Spinal cord (tissue), 10 donors: ENCODE measurements at places on chromosomes 11 and 22.

DNA sequence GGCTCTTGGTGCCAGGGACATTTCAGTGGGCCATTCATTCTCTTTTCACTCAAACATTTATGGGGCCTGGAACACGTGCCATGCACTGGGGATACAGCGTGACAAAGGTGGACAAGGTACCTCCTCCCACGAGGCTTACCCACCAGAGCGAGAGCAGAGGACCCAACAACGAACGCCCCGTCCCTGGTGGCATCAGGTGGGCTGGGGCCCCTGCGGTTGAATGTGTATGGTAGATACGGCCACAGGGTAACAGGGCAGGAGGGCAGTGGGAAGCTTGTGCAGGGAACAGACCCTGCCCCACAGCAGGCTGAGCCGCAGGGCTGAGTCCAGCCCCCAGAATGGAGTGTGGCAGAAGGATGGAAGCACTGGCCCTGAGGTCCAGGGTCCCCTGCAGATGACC lies 81.1 kb downstream of the LRRC32 start:
- no peaks in the 10 kb centered on the region for H3K36me3 ChIP-seq
- H3K27ac ChIP-seq = no peak overlapping the region
- no peak overlapping the region for H3K4me3 ChIP-seq
- no peaks in the 10 kb centered on the region for H3K27me3 ChIP-seq

GRCh38 chr11:8138526-8138925 lies 30.3 kb downstream of the RIC3 start:
- H3K27ac ChIP-seq = no peak overlapping the region
- H3K27me3 ChIP-seq = no peaks in the 10 kb centered on the region
- no peak for DNase-seq

GRCh38 chr11:727859-728748 lies 19.2 kb upstream of the TALDO1 start:
- peaks cover 46% of the 10 kb centered on the region for H3K27me3 ChIP-seq
- DNase-seq = no peak
- peaks cover 43% of the 10 kb centered on the region for H3K4me1 ChIP-seq
- H3K27ac ChIP-seq = peak overlapping the region; percentile 91

DNA sequence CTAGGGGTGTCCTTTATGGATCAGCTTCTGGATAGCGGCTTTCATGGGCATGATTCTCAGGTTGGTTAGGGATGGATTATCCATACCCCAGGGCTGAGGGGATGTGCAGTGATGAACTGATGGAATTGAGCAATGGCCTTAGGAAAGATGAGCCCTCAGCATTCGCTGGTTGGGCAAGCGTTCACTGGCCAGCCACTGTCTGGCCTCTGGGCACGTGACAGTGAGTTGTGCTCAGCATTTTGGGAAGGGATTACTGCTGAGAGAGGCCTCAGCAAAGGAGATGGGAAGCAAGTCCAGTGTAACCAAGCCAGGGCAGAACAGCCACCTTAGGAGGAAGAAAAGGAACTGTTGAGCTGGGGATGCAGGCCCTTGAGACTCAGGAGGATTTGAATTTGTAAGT lies 17.4 kb downstream of the UBASH3B start:
- H3K27ac ChIP-seq = no peak overlapping the region
- no peak for DNase-seq
- no peak overlapping the region for H3K4me3 ChIP-seq
- H3K4me1 ChIP-seq = peaks cover 13% of the 10 kb centered on the region
- no peaks in the 10 kb centered on the region for H3K27me3 ChIP-seq
- peaks cover 6% of the 10 kb centered on the region for H3K36me3 ChIP-seq

DNA sequence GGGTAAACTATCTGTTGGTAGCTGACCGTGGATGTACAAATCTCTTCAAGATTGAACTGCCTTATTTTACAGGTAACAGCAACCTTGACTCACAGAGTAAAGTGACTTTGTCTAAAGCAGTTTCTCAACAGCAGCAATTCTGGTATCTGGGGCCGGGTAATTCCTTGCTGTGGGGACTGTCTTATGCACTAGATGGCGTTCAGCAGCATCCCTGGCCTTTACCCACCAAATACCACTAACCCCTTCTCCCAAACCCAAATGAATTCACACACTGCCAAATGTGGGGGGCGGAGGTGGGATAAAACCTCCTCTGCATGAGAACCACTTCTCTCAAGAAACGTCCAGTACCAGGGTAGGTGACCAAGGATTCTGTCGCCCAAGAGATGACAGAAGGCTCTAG lies 1.7 kb upstream of the INCENP start:
- H3K27ac ChIP-seq = no peak overlapping the region
- peaks cover 13% of the 10 kb centered on the region for H3K4me1 ChIP-seq
- H3K36me3 ChIP-seq = no peaks in the 10 kb centered on the region
- no peaks in the 10 kb centered on the region for H3K27me3 ChIP-seq
- no peak for DNase-seq
